ENCODE measurements at places on chromosomes 4 and X.
A peak's percentile ranks its signal among the peaks of the same experiment; 100 is the strongest.

- DNase-seq: peak; percentile 13
Observed at GRCh38 chrX:110060846-110061537, 58.1 kb downstream of the TMEM164 start.

DNA sequence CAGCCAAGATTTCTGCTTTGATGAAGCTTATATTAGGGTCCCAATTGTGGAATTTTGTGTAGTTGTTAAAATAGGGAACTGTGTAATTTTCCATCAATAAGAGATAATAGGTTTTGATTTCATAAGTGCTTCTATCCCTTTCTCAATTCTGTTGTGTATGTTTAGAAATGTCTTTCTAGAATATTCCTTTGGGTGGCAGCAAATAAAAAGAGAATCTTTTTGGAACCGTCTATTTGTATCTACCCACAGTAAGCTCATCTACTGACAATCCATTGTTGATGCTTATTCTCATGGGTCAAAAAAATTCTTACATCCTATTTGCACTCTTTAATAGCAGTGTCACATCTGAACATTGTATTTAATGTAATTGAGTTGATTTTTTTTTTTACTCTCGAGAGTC is 61.7 kb downstream of the TMA16 start:
- peak; percentile 39 for DNase-seq

GRCh38 chr4:31984872-31985271 is 1264.7 kb downstream of the PCDH7 start:
- DNase-seq: peak; percentile 99

- DNase-seq: no peak
Observed at GRCh38 chr4:128572778-128573241, 236.7 kb upstream of the JADE1 start.

DNA sequence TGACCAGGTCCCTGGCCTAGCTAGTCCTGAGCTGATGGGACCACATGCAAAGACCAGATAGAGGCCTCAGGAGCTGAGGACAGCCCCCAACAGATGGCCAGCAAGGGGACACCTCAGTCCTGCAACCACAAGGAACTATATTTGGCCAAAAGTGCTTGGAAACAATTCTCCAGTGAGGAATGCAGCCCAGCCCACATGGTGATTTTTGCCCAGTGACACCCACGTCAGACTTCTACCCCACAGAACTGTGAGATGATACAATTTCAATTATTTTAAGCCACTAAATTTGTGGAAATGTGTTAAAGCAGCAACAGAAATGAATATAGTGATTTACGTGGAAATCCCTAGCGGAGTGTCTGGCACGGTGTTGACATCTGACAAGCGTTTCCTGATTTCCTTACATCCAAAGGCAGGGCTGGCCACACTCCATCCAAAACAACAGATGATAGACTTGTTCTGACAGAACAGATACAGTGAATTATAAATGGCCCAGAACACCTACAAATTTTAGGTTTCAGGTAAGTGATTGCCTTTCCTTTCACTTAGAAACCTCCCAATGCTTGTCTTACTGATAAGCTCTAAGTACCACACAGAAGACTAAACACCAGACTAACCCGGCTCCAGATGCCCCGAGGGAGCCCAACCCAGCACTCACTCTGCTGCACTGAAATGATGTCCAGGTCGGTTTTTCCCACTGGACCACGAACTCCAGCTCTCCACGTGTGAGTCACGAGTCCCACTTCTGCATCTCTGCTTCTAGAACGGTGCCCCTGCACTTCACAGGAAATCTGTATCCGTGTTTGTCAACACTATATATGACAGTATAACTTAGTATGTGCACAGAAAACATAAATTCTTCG is 5.8 kb downstream of the AFAP1 start:
- DNase-seq: no peak

GRCh38 chrX:143964549-143964948 is 80.7 kb downstream of the UBE2NL start:
- DNase-seq: no peak

GRCh38 chr4:20281453-20281852 is 29.7 kb downstream of the SLIT2 start:
- DNase-seq: no peak

- DNase-seq: no peak
Observed at GRCh38 chr4:88919056-88919455, 137.9 kb downstream of the FAM13A start.

DNA sequence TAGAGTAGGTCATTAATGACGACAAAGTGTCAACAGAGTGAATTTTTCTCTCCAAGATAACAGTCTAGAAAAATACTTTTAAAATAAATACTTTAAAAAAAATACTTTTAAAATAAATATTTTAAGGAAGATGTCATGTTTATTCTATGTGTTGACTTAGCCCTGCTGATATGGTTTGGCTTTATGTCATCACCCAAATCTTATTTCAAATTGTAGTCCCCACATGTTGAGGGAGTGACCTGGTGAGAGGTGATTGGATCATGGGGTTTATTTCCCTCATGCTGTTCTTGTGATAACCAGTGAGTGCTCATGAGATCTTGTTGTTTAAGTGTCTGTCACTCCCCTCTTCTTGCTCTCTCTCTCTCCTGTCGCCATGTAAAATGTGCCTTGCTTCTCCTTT is 754.9 kb upstream of the SLIT2 start:
- no peak for DNase-seq

DNA sequence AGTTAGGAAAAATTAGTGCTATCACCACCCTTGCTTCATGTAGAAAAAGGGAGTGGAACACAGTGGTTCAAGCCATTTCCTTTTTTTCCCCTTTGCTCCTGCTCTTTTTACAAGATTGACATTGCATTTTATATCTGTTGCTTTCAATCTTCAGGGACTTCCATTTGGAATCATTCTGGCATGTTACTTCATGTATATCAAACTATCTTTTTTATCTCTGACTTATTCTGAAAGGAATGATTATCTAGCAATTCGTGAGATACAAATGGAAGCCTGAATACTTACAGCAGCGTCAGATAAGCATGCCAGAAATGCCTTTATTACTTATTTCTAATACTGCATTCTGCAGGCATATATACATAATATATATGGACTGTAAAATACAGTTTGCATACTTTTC is 20.4 kb downstream of the ADGRL3 start:
- no peak for DNase-seq
